ENCODE measurements at places on chromosomes 12 and 14. TPM values are rescaled to one million over a fixed set of nuclear protein-coding genes. Genes with fewer than 3 reads are reported as not detected.

Gene AHNAK2
- 1.6 TPM for total RNA-seq

GRCh38 chr12:107335802-107336570, 242.6 kb upstream of the CRY1 start:
- H3K4me3 ChIP-seq: no peak overlapping the region
- H3K27ac ChIP-seq: no peak overlapping the region
- no peak for DNase-seq
- H3K27me3 ChIP-seq: no peaks in the 10 kb centered on the region
- no peaks in the 10 kb centered on the region for H3K36me3 ChIP-seq
- peaks cover 17% of the 10 kb centered on the region for H3K4me1 ChIP-seq

Gene PPP2R3C
- 34.7 TPM for total RNA-seq

Gene CCDC38
- 0.04 TPM for total RNA-seq

- no peaks in the 10 kb centered on the region for H3K36me3 ChIP-seq
- H3K27me3 ChIP-seq: no peaks in the 10 kb centered on the region
- no peak overlapping the region for H3K4me3 ChIP-seq
- DNase-seq: no peak
These were observed 605.4 kb downstream of the MED13L start for GRCh38 chr12:115672086-115672485.

GRCh38 chr14:95770777-95771176, 56.9 kb upstream of the TCL1A start:
- H3K27me3 ChIP-seq: no peaks in the 10 kb centered on the region
- DNase-seq: peak; percentile 52
- H3K36me3 ChIP-seq: no peaks in the 10 kb centered on the region

Gene PCK2
- total RNA-seq: 14.9 TPM

GRCh38 chr14:86104691-86105265, 574.8 kb downstream of the FLRT2 start:
- H3K4me1 ChIP-seq: no peaks in the 10 kb centered on the region
- H3K27ac ChIP-seq: no peak overlapping the region
- no peaks in the 10 kb centered on the region for H3K36me3 ChIP-seq
- H3K27me3 ChIP-seq: no peaks in the 10 kb centered on the region
- no peak overlapping the region for H3K4me3 ChIP-seq

GRCh38 chr12:115396567-115396966, 712.6 kb upstream of the TBX3 start:
- H3K36me3 ChIP-seq: no peaks in the 10 kb centered on the region
- no peaks in the 10 kb centered on the region for H3K27me3 ChIP-seq
- H3K27ac ChIP-seq: no peak overlapping the region

- no peaks in the 10 kb centered on the region for H3K36me3 ChIP-seq
- H3K4me1 ChIP-seq: no peaks in the 10 kb centered on the region
- DNase-seq: no peak
These were observed 18.2 kb upstream of the ANAPC7 start for GRCh38 chr12:110421701-110422100.

- no peak overlapping the region for H3K27ac ChIP-seq
- no peak overlapping the region for H3K4me3 ChIP-seq
- H3K36me3 ChIP-seq: peaks cover 4% of the 10 kb centered on the region
- H3K27me3 ChIP-seq: no peaks in the 10 kb centered on the region
These were observed 42.7 kb downstream of the CAMKK2 start for GRCh38 chr12:121253638-121254335.

Gene TOMM20L
- not detected for total RNA-seq

Gene GPX2
- not detected for total RNA-seq

GRCh38 chr12:3199551-3200031, 122.4 kb downstream of the TSPAN9 start:
- peaks cover 19% of the 10 kb centered on the region for H3K4me1 ChIP-seq
- H3K4me3 ChIP-seq: peak overlapping the region; percentile 72
- peak; percentile 74 for DNase-seq
- no peaks in the 10 kb centered on the region for H3K36me3 ChIP-seq
- no peaks in the 10 kb centered on the region for H3K27me3 ChIP-seq

Gene C12orf54
- total RNA-seq: 0.23 TPM

Gene TSPAN11
- 6.5 TPM for total RNA-seq

DNA sequence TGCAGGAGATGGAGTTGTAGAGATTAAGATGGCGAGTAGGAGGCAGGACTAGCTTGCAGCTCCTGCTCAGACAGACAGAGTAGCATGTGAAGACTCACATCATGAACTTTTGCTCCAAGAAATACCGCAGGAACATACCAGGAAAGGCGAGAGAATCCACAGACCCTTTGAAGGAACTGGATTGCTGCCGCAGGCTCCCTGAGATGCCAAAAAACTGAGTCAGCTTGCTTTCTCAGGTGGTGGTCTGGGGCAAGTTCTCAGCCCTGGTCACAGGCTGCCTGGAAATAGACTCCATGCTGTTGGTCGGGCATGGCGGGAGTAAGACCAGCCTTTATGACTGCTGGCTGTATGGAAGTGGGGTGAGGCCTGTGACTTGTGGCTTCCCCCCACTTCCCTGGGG, 163.6 kb upstream of the NAV3 start:
- no peaks in the 10 kb centered on the region for H3K27me3 ChIP-seq
- no peaks in the 10 kb centered on the region for H3K36me3 ChIP-seq
- no peaks in the 10 kb centered on the region for H3K4me1 ChIP-seq
- H3K27ac ChIP-seq: no peak overlapping the region
- H3K4me3 ChIP-seq: no peak overlapping the region
- peak; percentile 18 for DNase-seq

GRCh38 chr12:122244565-122245371, 18.9 kb upstream of the DIABLO start:
- peaks cover 3% of the 10 kb centered on the region for H3K36me3 ChIP-seq
- H3K4me1 ChIP-seq: no peaks in the 10 kb centered on the region
- no peak for DNase-seq
- H3K27me3 ChIP-seq: no peaks in the 10 kb centered on the region

DNA sequence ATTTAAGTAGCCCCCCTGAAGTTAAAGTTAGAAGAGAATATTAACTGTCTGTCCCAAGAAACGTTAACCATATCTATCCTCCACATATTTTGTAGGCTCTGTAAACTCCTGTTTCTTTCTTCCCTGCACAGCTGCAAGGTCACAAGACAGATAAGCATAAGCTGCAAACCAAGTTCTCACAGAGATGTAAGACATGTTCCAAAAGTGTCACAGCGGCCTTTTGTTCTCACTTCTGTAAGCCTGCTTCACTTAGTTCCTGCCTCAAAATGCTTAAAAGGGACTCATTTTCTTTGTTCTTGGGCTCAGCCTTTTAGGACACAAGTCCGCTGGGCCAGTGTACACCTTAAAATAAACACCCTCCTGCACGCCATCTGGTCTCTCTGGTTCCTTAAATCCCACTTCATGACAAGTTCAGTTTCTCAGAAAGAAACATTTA, 3.2 kb downstream of the RNASE1 start:
- no peak overlapping the region for H3K27ac ChIP-seq
- H3K27me3 ChIP-seq: peaks cover 10% of the 10 kb centered on the region
- no peak for DNase-seq
